Activated CD4-positive, alpha-beta T cell treated with anti-CD3 and anti-CD28 coated beads for 1 hour (primary cell): ENCODE measurements at places on chromosomes 1 and 21.

- DNase-seq, result no peak
Observed at GRCh38 chr1:210089855-210090254, 142.7 kb upstream of the SERTAD4 start.

DNA sequence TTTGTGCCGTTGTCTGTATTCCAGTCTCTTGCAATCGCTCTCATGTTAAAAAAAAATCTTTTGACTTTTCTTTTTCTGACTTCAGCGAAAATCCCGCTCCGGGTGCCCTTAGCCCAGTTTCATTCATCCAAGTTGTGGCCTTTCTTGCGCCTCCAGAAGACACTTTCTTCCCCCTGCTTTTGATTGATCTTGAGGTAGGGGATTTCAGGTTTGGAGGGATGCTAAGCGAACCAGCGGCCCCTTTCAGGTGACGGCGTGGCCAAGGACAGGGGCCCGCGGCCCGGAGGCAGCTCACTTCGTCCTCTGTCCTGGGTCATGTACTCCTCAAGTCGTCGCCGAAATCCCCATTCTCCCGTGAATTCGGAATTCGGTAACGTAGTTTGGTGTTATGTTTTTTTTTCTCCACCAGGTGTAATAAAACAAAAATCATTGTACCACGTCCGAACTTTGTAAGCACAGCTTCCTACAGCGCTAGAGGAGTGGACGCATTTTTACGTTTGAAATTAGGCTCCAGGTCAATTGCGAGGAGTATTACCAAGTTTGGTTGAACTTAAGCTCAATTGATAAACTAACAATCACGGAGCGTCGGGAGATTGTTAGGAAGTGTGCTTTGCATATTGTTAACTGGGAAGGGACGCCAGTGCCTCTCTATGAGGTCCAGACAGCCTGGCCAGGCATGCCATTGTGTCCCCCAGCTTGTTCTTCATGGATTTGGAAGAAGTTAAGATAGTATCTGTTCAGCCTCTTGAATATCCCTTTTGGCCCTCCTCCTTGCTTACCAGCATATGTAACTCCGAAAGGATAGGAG, 1.1 kb downstream of the MRPS6 start:
- DNase-seq, result no peak

- DNase-seq, result no peak
Observed at GRCh38 chr1:233654658-233655280, 40.9 kb downstream of the KCNK1 start.

DNA sequence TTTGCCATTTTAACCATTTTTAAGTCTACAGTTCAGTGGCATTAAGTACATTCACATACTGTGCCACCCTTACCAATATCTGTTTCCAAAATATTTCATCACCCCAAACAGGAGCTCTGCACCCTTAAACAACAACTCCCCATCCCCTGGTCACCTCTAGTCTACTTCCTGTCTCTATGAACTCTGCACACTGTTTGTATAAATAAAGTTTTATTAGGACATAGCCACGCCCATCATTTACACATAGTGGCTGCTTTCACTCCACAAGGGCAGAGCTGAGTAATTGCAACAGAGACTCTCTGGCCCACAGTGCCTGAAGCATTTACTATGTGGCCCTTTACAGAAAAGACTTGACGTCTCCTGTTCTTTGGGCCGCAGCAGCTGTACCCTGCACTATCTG, 30.1 kb downstream of the KCNAB2 start:
- no peak for DNase-seq

- no peak for DNase-seq
Observed at GRCh38 chr1:46464013-46464548, 25.6 kb upstream of the DMBX1 start.

- DNase-seq, result no peak
Observed at GRCh38 chr1:111920221-111921024, 69.0 kb downstream of the KCND3 start.

- DNase-seq, result no peak
Observed at GRCh38 chr1:157310401-157310800, 172.2 kb upstream of the ETV3 start.

DNA sequence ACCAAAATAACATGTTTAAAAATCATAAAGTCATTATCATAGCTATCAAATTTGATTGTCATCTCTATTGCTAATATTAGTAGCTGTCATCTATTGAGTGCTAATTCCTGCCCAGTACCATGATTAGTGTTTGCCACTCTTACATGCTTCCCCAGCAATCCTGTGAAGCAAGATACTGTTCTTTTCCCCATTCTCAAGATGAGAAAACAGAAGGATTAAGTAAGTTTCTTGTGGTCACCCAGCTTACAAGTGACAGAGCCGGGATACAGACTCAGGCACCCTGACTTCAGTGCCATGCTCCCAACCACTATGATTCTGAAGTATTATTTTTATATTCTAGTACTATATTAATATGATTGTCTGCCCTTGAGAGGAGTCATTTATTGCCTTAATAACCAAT, 36.5 kb downstream of the LRRC8C start:
- DNase-seq, result no peak

DNA sequence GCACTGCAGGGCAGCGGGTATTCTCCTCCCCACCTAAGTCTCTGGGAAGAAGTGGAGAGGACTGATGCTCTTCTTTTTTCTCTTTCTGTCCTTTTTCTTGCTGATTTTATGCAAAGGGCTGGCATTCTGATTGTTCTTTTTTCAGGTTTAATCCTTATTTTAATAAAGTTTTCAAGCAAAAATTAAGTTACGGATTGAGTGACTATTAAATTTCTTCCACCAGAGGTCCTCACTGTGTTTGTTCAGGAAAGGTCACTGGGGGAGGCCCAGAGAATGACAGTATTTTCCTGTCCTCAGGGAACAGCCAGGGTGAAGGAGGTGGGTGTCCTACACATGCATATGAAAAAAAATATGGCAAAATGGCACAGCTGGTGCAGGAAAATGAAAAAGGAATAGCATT, 4.4 kb upstream of the ELF3 start:
- DNase-seq, result no peak

- DNase-seq, result no peak
Observed at GRCh38 chr1:195458365-195458764, 1149.9 kb downstream of the KCNT2 start.

DNA sequence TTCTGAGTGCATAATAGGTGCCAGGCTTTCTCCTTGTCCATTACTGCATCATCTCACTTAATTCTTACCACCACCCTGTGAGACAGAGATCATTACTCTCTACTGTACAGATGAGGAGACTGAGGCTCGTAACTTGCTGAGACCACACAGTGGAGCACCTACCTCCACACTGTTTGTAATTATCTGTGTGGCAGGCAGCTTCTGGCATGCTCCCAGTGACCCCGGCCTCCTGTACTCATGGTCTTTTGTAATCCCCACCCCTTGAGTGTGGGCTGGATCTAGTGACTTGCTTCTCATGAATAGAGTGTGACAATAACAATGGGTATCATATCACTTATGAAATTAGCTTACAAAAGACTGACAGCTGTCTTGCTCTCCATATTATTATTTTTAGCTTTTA, 407.3 kb downstream of the MATN1 start:
- DNase-seq, result no peak

DNA sequence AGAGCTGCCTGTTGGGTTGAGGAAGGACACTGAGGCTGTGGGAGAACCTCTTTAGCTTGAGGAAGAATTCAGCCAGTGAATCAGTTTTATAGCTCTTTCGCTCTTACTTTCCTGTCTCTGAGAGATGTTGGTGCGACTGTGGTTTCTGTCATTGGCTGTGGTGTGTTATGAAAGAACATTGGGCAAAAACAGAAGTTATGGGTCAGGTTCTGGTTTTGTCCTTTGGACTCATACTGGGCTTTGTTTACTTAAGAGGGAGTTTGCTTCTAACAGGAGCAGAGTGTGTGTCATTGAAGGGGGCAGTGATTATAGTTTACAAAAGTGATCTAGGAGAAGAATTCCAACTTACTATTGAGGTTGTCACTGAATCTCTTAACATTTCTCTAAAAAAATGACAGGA, 97.0 kb downstream of the TLR5 start:
- no peak for DNase-seq

GRCh38 chr1:244557565-244557964, 95.4 kb upstream of the DESI2 start:
- DNase-seq, result no peak

GRCh38 chr1:184959626-184960025, 14.7 kb downstream of the NIBAN1 start:
- no peak for DNase-seq

DNA sequence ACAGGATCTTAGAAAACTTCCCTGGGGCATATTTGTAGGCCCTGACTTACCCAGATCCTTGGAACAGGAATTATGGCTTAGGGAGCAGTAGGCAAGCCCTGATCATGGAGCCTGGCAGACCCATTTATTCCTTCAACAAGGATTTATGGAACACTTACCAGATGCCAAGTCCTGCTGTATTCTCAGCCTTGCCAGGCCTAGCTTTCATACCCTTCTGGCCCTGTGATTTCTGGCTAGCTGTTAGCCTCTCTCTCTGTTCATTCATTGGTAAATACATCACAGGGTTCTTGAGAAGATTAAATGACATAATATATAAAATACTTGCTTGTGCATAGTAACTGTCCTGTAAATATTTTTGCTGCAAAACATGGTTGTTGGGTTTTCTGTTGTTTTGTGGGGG, 32.4 kb upstream of the SRP9 start:
- DNase-seq, result no peak
